ENCODE measurements at places on chromosomes 1 and 21. TPM values are rescaled to one million over a fixed set of nuclear protein-coding genes. Genes with fewer than 3 reads are reported as not detected.

- DNase-seq = no peak
Measured at GRCh38 chr1:33255347-33256220, 708 bp upstream of the ZNF362 start.

DNA sequence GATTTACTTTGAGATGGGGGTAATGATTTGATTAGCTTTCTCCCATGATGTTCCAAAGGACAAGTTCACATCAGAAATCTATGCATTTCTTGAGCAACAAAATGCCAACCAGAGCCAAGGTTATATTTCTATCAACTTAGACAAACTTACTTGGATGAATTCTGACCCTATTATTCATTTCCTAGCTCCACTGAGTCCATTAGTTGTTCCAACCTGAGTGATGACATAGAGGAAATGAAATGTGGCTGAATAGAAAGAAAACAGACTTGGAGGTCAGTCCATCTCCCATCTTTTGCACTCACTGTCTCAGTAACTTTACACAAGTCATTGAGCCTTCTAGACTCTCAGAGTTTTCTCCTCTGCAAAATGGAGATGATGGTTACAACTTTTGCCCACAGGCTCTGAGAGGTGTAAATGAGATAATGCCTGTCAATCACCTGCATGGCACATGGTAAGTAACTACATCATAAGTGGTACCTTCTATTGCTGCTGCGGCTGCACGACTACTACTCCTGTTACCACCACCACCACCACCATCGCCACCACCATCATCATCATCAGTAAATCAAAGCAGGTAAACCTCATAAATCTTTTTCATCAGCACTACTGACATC, 98.2 kb downstream of the PTPN14 start:
- no peak for DNase-seq

GRCh38 chr21:19908390-19908789, 1089.8 kb upstream of the NCAM2 start:
- DNase-seq = no peak

DNA sequence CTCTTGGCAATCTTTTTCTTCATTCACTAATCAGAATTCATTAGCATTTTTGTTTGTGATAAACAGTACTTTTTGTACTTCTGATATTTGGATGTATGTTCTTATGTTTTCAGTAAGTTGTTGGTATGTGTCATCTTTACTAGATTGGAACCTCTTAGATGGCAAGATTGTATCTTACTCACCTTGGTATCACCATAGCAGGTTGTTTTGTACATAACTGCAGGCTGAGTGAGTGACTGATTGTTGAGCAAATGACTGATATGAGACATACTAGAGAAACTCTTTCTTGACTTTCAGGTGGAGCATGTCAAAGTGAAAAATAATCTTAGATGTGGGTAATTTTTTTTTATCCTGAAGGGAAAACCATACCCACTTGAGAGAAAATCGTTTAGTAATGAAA, 173.7 kb downstream of the CLEC20A start:
- no peak for DNase-seq

UMODL1 gene
- 0.09 TPM for polyA plus RNA-seq
